ENCODE measurements at places on chromosomes 5 and 9. TPM values are rescaled to one million over a fixed set of nuclear protein-coding genes. Genes with fewer than 3 reads are reported as not detected.

The MFAP3 gene
- 28.9 TPM for total RNA-seq

The PPP3R2 gene
- not detected for total RNA-seq

The XRCC4 gene
- 5.6 TPM for total RNA-seq

The SLC9A3 gene
- total RNA-seq = 1.1 TPM

The SPATA24 gene
- total RNA-seq = 15.6 TPM

The NEUROG1 gene
- not detected for total RNA-seq

The MARCOL gene
- not detected for total RNA-seq

The KIF27 gene
- total RNA-seq = 3.4 TPM

The SMIM33 gene
- not detected for total RNA-seq

The AIF1L gene
- total RNA-seq = 12.2 TPM

The GCNT4 gene
- total RNA-seq = 0.25 TPM

The DNM1 gene
- total RNA-seq = 3.1 TPM

The C9 gene
- total RNA-seq = not detected

The FOXD4L6 gene
- not detected for total RNA-seq

The PCDHGA2 gene
- total RNA-seq = 13.0 TPM

The FUBP3 gene
- total RNA-seq = 26.1 TPM

The LIX1 gene
- not detected for total RNA-seq

The FAM200C gene
- total RNA-seq = 3.8 TPM

The CD72 gene
- total RNA-seq = 0.53 TPM

The BNC2 gene
- 4.9 TPM for total RNA-seq

The ZNF883 gene
- total RNA-seq = 3.6 TPM

The CSF2 gene
- not detected for total RNA-seq

The VLDLR gene
- total RNA-seq = 144 TPM

The TRPM3 gene
- total RNA-seq = 0.61 TPM

The PCDHB9 gene
- total RNA-seq = 0.60 TPM

The ANKRD18A gene
- 1.5 TPM for total RNA-seq

The HRH2 gene
- total RNA-seq = 42.7 TPM

The SLC6A7 gene
- total RNA-seq = not detected

The NPR3 gene
- 15.4 TPM for total RNA-seq

The PCDHGA9 gene
- total RNA-seq = 5.7 TPM

The SOX30 gene
- 0.14 TPM for total RNA-seq

The UNC5A gene
- total RNA-seq = 0.09 TPM

The ACTBL2 gene
- not detected for total RNA-seq

The PCDHGA5 gene
- 7.1 TPM for total RNA-seq

The FOXD4L4 gene
- total RNA-seq = not detected

The TSLP gene
- total RNA-seq = 3.1 TPM

The GMCL2 gene
- total RNA-seq = not detected

The C5orf58 gene
- not detected for total RNA-seq

The ELOVL7 gene
- total RNA-seq = 1.9 TPM

The LCP2 gene
- 4.3 TPM for total RNA-seq

The RAI14 gene
- total RNA-seq = 7.2 TPM

The LCN10 gene
- total RNA-seq = 1.5 TPM

The SLC46A2 gene
- total RNA-seq = 0.15 TPM

The TRAPPC13 gene
- total RNA-seq = 21.5 TPM

The ASTN2 gene
- 3.4 TPM for total RNA-seq

The CMYA5 gene
- total RNA-seq = 1,300 TPM

The RGMB gene
- 12.7 TPM for total RNA-seq

The MORN5 gene
- total RNA-seq = not detected

The SCGB3A1 gene
- 0.49 TPM for total RNA-seq

The SOHLH1 gene
- not detected for total RNA-seq

The C9orf152 gene
- total RNA-seq = not detected

The FAM81B gene
- 1.0 TPM for total RNA-seq

The ELL2 gene
- 32.1 TPM for total RNA-seq

The FIBCD1 gene
- 2.3 TPM for total RNA-seq

The PCDHGB4 gene
- total RNA-seq = 7.9 TPM

All from heart right ventricle (tissue), 16 donors.